Upper lobe of right lung (tissue), 1 donor: ENCODE measurements at places on chromosomes 13 and 19. TPM values are rescaled to one million over a fixed set of nuclear protein-coding genes. Genes with fewer than 3 reads are reported as not detected.
A peak's percentile ranks its signal among the peaks of the same experiment; 100 is the strongest.

GRCh38 chr19:9945319-9945966 is 9.1 kb upstream of the OLFM2 start:
- no peaks in the 10 kb centered on the region for H3K27me3 ChIP-seq
- no peaks in the 10 kb centered on the region for H3K36me3 ChIP-seq
- no peak overlapping the region for H3K4me3 ChIP-seq

GRCh38 chr19:8459095-8459494 is 14.3 kb downstream of the HNRNPM start:
- peaks cover 38% of the 10 kb centered on the region for H3K36me3 ChIP-seq
- H3K27ac ChIP-seq: peak overlapping the region; percentile 33
- no peaks in the 10 kb centered on the region for H3K27me3 ChIP-seq
- no peak for DNase-seq
- H3K4me1 ChIP-seq: peaks cover 77% of the 10 kb centered on the region
- H3K4me3 ChIP-seq: no peak overlapping the region

GRCh38 chr13:107070792-107071191 is 502.9 kb upstream of the ARGLU1 start:
- H3K27ac ChIP-seq: no peak overlapping the region
- no peak for DNase-seq
- H3K27me3 ChIP-seq: no peaks in the 10 kb centered on the region

DNA sequence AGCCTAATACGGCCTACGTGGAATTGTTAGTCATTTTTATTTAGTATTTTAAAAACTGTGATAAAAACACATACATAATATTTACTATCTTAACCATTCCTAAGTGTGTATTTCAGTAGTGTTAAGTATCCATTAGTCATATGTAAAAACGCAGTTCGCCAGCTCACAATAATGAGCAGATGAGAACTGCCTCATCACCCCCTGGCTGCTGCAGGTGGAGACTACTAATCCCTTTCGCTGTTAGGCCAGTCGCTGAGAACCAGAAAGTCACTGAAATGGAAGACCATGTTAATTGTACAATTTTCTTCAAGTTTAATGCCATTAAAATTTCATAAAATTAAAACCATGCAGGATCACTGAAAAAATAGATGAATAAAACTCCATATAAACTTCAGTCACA is 1.6 kb downstream of the ESD start:
- H3K36me3 ChIP-seq: peaks cover 10% of the 10 kb centered on the region
- H3K4me3 ChIP-seq: no peak overlapping the region
- H3K27ac ChIP-seq: no peak overlapping the region
- peaks cover 26% of the 10 kb centered on the region for H3K4me1 ChIP-seq
- DNase-seq: no peak

DNA sequence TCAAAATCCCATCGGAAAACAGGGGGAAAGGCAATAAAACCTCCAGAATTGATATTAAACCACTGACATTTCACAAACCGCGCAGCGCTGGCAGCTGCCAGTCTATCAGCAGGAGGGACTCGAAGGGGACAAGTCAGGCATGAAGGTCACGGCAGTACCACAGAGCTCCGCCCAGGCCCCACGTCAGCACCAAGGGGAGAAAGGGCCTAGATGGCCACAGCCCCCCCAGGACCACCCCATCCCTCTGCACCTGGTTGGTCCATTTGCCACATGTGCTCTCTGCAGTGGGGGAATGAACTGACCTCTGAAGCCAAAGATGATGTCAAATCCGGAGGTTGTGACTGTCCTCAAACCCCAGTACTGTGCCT is 9.5 kb upstream of the VSTM2B start:
- peak; percentile 44 for DNase-seq
- no peak overlapping the region for H3K27ac ChIP-seq
- peaks cover 11% of the 10 kb centered on the region for H3K27me3 ChIP-seq
- H3K36me3 ChIP-seq: no peaks in the 10 kb centered on the region
- H3K4me3 ChIP-seq: no peak overlapping the region

GRCh38 chr19:13154241-13154778 is 4.1 kb downstream of the IER2 start:
- peak; percentile 98 for DNase-seq
- no peaks in the 10 kb centered on the region for H3K36me3 ChIP-seq
- peak overlapping the region; percentile 99 for H3K27ac ChIP-seq
- H3K27me3 ChIP-seq: no peaks in the 10 kb centered on the region

DNA sequence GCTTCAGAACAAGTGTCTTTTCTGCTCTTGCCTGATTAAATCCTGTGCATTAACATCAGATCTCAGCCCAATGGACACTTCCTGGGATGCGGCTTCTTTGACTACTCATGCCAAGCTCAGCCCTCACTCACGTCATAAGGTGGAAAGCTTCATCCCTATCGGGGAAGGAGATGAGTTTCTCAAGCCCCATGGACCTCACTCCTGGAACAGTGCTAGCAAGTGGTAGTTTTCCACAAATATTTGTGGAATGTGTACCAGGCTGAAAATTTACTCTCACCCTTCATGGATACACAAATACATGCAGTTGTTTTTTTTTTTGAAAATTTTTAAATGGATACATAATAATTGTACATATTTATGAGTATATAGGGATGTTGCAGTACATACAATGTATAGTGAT is 34.6 kb upstream of the FARP1 start:
- H3K4me1 ChIP-seq: no peaks in the 10 kb centered on the region
- H3K27me3 ChIP-seq: no peaks in the 10 kb centered on the region
- H3K4me3 ChIP-seq: no peak overlapping the region
- H3K27ac ChIP-seq: no peak overlapping the region
- no peaks in the 10 kb centered on the region for H3K36me3 ChIP-seq
- no peak for DNase-seq

GRCh38 chr13:113883921-113884804 is 20.3 kb upstream of the GAS6 start:
- H3K27me3 ChIP-seq: no peaks in the 10 kb centered on the region
- H3K36me3 ChIP-seq: no peaks in the 10 kb centered on the region
- no peak overlapping the region for H3K4me3 ChIP-seq
- H3K4me1 ChIP-seq: peaks cover 24% of the 10 kb centered on the region

DNA sequence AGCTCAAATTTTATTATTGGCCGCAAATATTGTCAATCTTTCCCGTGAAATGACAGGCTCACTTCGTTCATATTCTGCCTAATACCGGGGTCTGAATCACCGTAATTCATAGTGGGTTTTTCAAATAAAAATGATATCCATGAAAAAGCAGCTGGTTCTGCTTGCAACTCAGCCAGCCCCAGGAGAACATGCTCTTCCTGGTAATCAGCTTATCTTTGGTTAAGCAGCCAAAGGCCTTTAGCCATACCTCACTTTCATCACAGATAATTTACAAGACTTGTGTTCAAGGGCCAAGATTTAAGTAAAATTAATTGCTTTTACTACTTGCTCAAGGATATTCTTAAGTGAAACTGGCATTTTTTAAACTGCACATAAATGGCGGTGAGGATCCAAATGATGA is 22.5 kb downstream of the RNASEH2B start:
- H3K27me3 ChIP-seq: no peaks in the 10 kb centered on the region
- no peak for DNase-seq
- H3K4me3 ChIP-seq: no peak overlapping the region
- H3K4me1 ChIP-seq: peaks cover 4% of the 10 kb centered on the region
- no peak overlapping the region for H3K27ac ChIP-seq

- no peak for DNase-seq
- H3K4me1 ChIP-seq: peaks cover 2% of the 10 kb centered on the region
- H3K36me3 ChIP-seq: no peaks in the 10 kb centered on the region
These were observed 21.3 kb downstream of the DNAJC3 start for GRCh38 chr13:95698047-95698749.

- no peaks in the 10 kb centered on the region for H3K36me3 ChIP-seq
- no peak for DNase-seq
- no peaks in the 10 kb centered on the region for H3K27me3 ChIP-seq
- peaks cover 58% of the 10 kb centered on the region for H3K4me1 ChIP-seq
- no peak overlapping the region for H3K4me3 ChIP-seq
These were observed 37.4 kb upstream of the RCBTB2 start for GRCh38 chr13:48570216-48570828.

GRCh38 chr19:18789422-18789869 is 1.7 kb downstream of the COMP start:
- H3K4me1 ChIP-seq: peaks cover 22% of the 10 kb centered on the region
- peak overlapping the region; percentile 33 for H3K4me3 ChIP-seq
- no peaks in the 10 kb centered on the region for H3K36me3 ChIP-seq
- peaks cover 73% of the 10 kb centered on the region for H3K27me3 ChIP-seq

- no peaks in the 10 kb centered on the region for H3K27me3 ChIP-seq
- H3K27ac ChIP-seq: no peak overlapping the region
- DNase-seq: no peak
- H3K4me3 ChIP-seq: no peak overlapping the region
- H3K4me1 ChIP-seq: no peaks in the 10 kb centered on the region
These were observed 156.9 kb downstream of the UGGT2 start for GRCh38 chr13:95896301-95896700.

DNA sequence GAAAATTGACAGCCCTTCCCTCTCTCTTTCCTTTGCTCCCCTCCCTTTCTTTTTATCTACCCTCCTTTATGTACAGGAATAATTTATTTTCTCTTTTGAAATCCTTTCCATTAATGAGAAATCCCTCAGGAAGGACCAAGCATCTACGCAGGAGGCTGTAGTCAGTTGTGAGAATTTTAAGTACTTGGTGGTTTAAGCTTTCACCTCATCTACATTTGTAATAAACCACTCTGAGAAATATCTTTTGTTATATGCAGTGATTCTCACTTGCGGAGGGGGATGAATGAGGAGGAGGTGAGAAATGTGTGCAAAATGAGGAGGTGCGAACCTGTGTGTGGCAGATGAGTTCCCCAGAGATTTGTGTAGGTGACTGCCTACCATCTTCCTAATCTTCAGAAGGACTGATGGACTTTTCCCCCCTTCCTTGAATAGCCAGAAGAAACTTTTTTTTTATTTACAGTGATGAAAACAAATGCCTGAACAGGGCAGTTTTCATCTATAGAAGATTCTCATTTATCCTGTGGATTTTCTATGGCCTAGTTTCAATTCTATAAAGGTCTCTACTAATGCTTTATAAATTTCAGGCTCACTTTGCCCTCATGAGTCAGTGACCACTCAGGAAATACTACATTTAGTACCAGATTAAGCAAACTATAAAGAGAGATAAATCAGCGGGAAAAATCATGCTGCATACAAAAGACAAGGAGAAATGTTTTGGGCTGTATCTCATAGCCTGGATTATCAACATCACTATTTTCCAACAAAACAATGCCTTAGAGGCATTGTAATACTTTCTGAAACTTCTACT is 118.3 kb downstream of the LHFPL6 start:
- H3K27me3 ChIP-seq: no peaks in the 10 kb centered on the region
- no peaks in the 10 kb centered on the region for H3K4me1 ChIP-seq
- no peaks in the 10 kb centered on the region for H3K36me3 ChIP-seq
- no peak overlapping the region for H3K27ac ChIP-seq

DNA sequence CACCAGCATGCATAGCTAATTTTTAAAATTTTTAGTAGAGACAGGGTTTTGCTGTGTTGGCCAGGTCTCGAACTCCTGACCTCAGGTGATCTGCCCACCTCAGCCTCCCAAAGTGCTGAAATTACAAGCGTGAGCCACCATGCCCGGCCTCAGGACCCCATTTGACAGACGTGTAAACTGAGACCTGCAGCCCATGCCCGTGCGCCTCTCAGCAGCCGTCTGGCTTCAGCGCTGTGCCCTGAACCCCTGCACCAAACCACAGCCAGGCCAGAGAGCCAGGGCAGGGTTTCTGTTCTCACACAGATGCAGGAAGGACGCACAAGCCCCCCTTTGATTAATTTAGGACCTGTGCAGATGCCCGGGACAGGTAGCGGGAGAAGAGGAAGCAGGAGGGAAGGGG is 7.3 kb upstream of the FFAR1 start:
- H3K4me3 ChIP-seq: no peak overlapping the region
- no peak for DNase-seq
- no peak overlapping the region for H3K27ac ChIP-seq
- no peaks in the 10 kb centered on the region for H3K4me1 ChIP-seq
- H3K27me3 ChIP-seq: no peaks in the 10 kb centered on the region
- no peaks in the 10 kb centered on the region for H3K36me3 ChIP-seq

DNA sequence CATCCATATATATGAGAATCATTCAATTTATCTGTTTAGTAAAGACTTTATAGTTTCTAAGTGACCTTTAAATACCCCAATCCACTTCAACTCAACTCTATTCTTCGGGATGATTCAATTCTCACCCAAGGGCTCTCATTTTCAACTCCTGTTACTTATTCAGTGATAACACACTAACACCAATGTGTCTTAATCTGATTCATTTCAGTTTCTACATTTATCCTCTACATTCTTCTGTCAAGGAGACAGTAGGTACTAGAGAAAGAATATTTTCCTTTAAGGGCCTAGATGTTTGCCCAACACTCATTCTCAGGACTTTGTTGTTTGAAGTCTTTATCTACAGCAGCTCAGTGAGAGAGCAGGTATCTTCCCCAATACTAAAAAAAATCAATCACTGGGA is 7.1 kb downstream of the ARGLU1 start:
- H3K27me3 ChIP-seq: no peaks in the 10 kb centered on the region
- peaks cover 30% of the 10 kb centered on the region for H3K4me1 ChIP-seq
- H3K36me3 ChIP-seq: peaks cover 37% of the 10 kb centered on the region
- no peak overlapping the region for H3K27ac ChIP-seq
- DNase-seq: no peak

The PROZ gene
- total RNA-seq: not detected

The TPTE2 gene
- not detected for total RNA-seq

The CYP2F1 gene
- not detected for total RNA-seq

The NLRP7 gene
- not detected for total RNA-seq

The PGLYRP1 gene
- 0.58 TPM for total RNA-seq
